ENCODE measurements at places on chromosomes 11 and 22. TPM values are rescaled to one million over a fixed set of nuclear protein-coding genes. Genes with fewer than 3 reads are reported as not detected.

MEI1 gene
- total RNA-seq: 0.39 TPM

ANO9 gene
- total RNA-seq: 57.4 TPM

NPAS4 gene
- total RNA-seq: not detected

IGLL1 gene
- not detected for total RNA-seq

C1QTNF4 gene
- 2.0 TPM for total RNA-seq

SLC17A6 gene
- not detected for total RNA-seq

OR2AT4 gene
- not detected for total RNA-seq

CHRNA10 gene
- 0.65 TPM for total RNA-seq

NXPE1 gene
- not detected for total RNA-seq

CCDC116 gene
- 0.11 TPM for total RNA-seq

FGF3 gene
- total RNA-seq: not detected

UPK3A gene
- total RNA-seq: not detected

DEUP1 gene
- total RNA-seq: 0.39 TPM

TCN1 gene
- total RNA-seq: not detected

CSRP3 gene
- not detected for total RNA-seq

DEFB108B gene
- not detected for total RNA-seq

TRIM48 gene
- total RNA-seq: not detected

POTEH gene
- total RNA-seq: not detected

YPEL4 gene
- total RNA-seq: 0.39 TPM

BBOX1 gene
- not detected for total RNA-seq

JAML gene
- not detected for total RNA-seq

All from placental epithelial cell (primary cell).